ENCODE measurements at places on chromosomes 11 and 22.

DNA sequence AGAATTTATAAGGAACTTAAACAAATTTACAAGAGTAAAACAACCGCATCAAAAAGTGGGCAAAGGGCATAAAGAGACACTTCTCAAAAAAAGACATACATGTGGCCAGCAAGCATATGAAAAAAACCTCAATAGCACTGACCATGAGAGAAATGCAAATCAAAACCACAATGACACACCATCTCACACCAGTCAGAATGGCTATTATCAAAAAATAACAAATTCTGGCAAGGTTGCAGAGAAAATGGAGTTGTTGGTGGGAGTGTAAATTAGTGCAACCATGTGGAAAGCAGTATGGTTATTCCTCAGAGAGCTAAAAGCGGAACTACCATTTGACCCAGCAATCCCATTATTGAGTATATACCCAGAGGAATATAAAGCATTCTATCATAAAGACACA is 866.8 kb upstream of the TENM4 start:
- no peak for DNase-seq

- no peak for DNase-seq
Observed at GRCh38 chr22:36439481-36440271, 41.8 kb downstream of the TXN2 start.

GRCh38 chr22:42967933-42968332 is 47.0 kb downstream of the PACSIN2 start:
- no peak for DNase-seq

GRCh38 chr22:17922925-17923903 is 101.1 kb downstream of the MICAL3 start:
- DNase-seq: peak; percentile 19

DNA sequence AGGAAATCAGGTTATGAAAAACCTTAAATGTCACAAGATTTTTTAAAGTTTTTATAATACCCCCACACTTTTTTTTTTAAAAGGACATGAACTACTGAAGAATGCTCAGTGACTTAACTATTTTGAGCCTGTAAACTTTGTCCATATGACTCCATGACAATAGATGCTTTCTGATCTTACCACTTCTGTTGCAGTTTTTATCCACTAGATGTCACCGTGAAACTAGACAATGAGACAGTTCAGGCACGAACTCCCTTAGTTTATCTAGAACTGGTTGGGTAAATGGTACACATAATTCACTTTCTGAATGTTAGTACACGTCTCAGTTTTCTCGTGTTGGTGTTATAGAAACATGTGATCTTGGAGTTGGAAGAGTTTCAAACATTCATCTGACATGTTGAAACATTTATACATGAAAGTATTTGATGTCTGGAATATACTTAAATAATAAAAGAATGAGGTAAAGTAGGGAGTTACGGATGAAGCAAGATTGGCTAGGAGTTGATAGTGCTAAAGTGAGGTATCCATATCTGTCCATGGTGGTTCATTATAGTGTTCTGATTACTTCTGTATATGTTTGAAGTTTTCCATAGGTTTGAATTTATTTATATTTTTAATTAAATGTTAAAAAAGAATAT is 8.1 kb downstream of the CCDC15 start:
- DNase-seq: peak; percentile 11

Data from right kidney (tissue), 9 donors.